Stimulated activated CD8-positive, alpha-beta memory T cell treated with anti-CD3 and anti-CD28 coated beads, Interleukin-7, amount 100 ng/mL, for 4 hours (primary cell): ENCODE measurements at places on chromosomes 1 and 21.

GRCh38 chr1:110508028-110508940, 10.7 kb downstream of the KCNA10 start:
- DNase-seq = no peak

DNA sequence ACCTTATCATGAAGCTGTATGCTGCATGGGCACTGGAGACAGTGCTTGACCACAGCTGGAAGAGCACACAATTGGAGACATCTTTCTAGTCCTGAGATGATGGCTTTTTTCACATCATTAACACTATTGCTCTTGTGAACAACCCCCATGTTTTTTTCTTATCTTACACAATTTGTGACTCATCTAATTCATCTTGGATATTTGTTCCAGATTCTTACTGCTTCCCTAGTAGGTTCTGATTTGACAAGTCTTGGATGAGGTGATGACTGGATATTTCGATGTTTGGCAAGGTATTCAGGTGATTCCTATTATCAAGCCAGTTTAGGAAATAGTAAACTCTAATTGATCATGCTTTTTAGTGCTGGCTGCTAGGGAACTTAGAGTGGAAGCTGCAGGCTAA, 23.7 kb downstream of the HLX start:
- DNase-seq = no peak

DNA sequence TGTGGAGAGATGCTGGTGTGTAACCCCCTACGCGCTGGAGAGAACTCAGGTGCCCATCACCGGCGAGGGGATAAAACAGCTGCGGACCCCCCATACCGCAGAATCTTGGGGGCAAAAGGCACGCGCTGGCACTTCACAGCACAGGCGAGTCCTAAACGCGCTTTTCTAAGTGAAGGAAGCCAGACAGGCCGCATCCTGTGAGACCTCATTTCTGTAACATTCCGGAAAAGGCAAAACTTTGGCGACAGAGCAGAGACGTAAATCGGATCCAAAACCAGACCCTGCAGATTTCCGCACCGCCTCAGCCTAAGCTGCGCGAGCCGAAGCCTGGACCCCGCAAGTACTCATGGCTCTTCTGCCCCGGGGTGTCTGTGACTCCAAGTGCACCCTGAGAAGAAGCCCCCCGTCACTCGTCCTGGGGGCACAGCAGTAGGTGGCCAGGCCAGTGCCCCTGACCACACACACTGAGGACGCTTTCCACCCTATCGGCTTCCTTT, 60.9 kb downstream of the SLX9 start:
- no peak for DNase-seq

- no peak for DNase-seq
Observed at GRCh38 chr1:94715321-94715720, 104.8 kb upstream of the SLC44A3 start.

DNA sequence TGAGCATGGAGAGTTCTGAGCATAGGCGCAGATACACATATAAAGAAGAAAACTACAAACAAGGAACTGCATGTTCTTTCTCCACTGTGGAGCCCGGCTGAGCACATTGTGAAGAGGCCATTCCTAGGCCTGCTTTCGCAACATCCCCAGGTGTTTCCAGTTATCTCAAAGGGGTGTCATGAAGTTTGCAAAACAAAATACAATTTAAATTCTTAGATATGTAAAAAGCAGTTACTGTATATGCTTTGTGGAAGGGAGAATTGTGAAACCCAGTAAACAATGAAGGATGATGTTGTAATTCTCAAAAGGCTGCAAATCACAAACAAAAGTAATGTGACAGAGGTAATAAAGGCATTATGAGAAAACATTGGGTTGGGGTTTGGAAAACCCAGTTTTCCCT, 98.6 kb upstream of the ZNF644 start:
- no peak for DNase-seq

DNA sequence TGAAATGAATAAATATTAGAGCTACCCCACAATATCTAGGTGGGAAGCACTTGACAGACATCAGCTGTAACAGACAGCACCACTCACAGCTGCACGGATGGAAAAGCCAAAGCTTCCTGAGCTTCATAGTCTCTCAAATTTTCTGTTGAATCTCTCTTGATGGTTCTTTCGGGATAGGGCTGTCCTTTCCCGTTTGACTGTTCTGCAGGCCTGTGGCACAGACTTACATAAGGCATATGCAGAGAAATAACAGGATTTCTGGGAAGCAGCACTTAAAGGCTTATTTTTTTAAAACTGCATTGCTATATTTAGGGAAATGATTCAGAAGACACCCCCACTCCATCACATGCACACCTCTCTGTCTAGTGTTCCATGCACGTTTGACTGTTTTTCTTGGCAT, 77.5 kb downstream of the ZNF648 start:
- DNase-seq = no peak

DNA sequence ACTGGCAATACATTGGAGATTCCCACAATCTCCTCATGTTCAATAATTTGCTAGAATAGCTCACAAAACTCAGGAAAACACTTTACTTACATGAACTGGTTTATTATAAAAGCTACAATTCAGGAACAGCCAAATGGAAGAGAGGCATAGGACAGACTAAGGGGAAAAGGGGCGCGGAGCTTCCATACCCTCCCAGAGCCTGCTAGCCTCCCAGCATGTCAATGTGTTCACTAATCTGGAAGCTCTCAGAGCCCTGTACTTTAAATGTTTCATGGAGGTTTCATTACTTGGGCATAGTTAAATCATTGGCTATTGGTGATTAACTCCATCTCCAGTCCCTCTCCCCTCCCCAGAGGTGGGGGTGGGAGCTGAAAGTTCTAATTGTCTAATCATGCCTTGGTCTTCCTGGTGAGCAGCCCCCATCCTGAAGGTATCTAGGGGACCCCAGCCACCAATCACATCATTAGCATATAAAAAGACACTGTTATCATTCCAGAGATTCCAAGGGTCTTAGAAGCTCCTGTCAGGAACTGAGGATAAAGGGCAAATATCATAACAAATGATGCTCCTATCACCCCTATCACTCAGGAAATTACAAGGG, 10.9 kb upstream of the DMRTB1 start:
- DNase-seq = no peak

DNA sequence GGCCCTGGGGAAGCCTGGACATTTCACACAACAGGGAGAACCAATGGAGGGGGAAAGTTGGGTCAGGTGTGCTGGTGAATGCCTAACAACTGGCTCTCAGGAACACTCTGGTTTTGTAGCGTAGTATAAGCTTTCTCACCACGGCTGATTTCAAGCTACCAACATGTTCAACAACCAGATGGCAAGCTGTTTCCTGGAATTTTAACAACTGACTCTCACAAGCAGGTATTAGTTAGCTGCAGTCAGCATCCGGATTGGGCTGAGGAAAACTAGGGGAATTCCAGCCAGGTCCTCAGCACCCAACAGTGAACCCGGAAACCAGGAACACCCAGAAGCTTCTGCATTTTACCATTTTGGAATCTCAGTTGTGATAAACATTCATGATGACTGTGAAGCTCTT, 162.3 kb upstream of the CAMK1G start:
- no peak for DNase-seq

DNA sequence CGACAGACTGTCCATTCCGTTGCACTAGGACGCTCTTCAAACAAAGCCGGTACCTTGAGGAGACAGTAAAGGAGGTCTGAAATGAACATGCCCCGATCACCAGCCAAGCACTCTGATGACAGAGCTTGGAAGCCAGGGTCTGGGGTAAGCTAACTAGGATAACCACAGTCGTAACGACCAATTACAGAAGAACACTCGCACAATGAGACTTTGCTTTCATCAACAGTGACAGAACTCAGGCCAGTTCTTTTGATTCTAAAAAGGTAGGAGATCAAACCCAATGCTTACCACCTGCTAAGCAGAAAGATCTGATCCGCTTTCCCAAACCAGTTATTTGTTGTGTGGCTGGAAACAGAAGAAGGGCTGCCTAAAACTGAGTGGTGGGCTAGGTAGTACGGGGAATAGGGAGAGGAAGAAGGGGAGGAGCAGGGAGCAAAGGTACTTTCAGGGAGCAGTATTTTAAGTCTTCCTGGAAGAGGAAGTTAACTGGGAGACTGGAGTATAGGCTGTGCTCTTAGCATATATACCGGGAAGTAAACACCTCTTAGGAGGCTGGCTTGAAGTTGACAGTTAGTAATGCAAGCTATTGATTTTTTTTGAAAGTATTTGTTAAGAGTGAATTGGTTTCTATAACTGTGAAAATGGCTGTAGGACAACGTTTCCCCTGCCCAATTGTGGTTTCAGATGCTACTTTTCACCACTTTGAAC, 38.4 kb downstream of the UCK2 start:
- no peak for DNase-seq

GRCh38 chr1:228754646-228755268, 19.5 kb downstream of the RHOU start:
- DNase-seq = no peak

DNA sequence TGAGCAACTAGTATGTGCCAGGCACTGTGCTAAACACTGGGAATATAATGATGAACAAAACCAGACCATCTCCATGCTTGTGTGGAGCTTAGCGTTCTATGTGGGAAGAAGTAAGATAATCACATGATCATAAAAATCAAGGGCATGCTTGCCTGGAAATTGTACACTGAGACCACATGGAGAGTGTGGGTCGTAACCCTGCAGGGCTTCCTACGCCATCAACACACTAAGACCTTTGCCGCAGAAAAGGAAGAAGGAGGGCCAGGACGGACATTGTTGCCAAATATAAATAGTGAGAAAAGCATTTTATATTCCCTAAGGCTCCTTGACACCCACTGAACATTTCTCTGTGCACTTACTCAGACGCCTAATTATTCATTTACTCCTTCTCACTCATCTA, 388.1 kb upstream of the VAMP3 start:
- DNase-seq = no peak

DNA sequence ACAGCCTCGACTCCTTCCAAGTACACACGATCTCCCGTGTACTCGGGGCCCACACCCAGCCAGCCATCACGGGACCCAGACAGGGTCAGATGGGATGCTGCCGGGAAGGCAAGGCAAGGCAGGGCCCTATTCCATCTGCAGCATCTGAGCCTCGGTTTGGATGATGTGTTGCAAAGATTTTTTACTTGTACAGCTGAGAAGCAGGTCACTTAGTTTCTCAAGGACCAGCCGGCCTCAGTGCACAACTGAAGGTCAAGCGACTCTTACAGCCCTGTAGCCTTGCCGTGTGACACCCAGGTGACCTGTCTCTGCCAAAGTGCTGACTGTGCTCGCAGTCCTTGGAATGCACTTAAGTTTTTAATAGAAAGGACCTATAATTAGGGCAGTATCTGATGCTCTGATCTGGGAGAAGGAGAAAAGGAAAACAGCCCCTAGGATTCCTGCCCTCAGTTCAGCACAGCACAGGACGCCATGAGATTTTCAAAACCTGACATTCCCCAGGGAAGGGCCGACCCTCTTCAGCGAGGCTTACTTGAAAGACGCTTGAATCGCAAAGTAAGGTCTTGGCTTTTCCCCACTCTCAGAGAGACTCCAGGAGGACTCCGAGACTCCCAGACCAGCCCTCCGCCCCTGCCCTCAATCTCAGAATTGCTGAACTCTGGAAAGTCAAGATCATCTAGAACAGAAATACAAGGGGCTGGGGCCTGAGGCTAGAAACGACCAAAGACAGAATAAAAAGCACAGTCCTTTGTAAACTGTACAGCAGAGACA, 1.3 kb downstream of the GPR157 start:
- DNase-seq = no peak

DNA sequence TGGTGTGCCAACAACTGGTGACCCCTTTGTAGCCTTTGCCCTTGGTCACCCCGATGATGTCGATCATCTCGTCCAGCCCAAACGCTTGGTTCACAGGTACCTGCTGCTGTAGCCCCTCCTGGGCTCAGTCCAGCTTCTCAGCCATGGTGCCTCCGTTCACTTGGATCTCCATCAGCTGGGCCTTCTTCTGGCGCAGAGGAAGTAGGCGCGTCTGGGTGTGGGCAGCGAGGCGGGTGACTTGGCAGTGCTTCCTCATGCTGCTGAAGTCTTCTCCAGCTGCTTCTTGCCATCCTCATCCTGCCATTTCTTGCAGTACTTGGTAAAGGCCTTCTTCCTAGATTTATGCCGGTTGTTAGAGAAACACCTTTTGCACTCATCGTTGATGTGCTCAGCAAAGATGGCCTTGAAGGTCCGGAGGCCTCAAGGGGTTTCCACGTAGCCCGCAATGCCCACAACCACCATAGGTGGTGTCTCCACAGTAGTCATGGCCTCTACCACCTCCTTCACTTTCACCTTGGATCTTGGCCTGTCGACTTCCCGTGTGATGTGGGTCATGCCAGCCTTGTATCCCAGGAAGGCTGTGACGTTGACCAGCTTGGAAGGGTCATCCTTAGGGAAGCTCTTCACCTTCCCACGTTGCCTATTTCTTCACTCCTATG, 13.0 kb downstream of the DOP1B start:
- DNase-seq = no peak

- no peak for DNase-seq
Observed at GRCh38 chr1:113217447-113218208, 144.6 kb downstream of the LRIG2 start.

DNA sequence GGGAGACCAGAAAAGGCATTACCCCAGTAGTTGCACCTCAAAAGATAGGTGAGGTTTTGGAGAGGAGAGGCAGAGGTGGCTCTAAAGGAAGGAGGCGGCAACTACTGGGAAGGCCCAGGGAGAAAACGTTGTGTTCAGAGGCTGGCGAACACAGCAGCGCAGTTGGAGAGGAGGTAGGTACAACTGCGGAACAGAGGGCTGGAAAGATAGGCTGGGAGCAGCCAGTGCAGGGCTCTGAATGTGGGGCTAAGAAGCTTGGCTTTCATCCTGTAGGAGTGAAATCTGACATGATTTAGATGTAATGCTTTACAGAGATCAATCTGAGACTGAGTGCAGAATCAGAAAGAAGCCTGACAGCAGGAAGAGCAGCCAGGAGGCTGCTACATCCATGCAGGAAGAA, 13.0 kb downstream of the RIMS3 start:
- DNase-seq = no peak

DNA sequence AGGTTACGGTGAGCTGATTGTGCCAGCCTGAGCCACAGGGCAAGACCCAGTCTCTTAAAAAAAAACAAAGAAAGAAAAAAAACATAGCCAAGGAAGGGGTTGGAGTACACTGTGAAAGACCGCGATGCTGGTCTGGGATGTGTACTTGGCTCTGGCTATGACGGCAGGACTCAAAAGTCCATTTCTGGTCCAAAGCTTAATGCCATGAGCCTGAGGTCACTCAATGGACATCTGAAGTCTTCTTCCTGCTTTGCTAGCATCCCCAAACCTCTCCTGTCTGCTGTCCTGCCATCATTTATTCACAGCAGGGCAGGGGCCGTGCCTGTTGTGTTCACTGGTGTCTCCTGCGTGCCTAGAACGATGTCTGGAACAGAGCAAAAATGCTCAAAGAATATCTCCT, 1.5 kb upstream of the ARHGEF10L start:
- DNase-seq = no peak

DNA sequence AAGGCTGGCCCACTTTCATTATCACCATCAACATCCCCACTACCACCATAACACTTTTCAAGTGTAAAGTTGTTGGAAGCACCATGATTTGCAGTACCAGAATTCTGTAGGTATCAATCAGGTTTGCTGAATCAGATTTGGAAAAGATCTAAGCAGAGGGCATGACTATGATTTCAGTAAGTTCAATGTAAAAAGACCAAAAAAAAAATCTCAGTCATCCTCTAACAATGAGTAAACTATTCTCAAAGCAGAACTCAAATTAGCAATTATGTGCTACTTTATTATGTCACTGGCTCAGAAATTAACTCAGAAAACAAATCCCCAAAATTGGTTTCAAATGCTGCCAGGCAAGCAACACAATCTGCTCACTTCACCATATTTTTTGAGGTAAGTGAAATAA, 187.8 kb upstream of the HP1BP3 start:
- DNase-seq = no peak

- no peak for DNase-seq
Observed at GRCh38 chr21:15219894-15220293, 155.1 kb upstream of the NRIP1 start.

- DNase-seq = no peak
Observed at GRCh38 chr1:206971029-206971655, 882 bp upstream of the FCAMR start.
